ENCODE measurements at places on chromosomes 2 and 18. TPM values are rescaled to one million over a fixed set of nuclear protein-coding genes. Genes with fewer than 3 reads are reported as not detected.

The SGPP2 gene
- not detected for total RNA-seq

The ACKR3 gene
- total RNA-seq, result not detected

The DSG2 gene
- total RNA-seq, result 22.2 TPM

The DNER gene
- 0.55 TPM for total RNA-seq

The RNF125 gene
- total RNA-seq, result 0.50 TPM

The EVA1A gene
- 35.9 TPM for total RNA-seq

Data from uterine smooth muscle cell (primary cell).